ENCODE measurements at places on chromosomes 11 and 22. TPM values are rescaled to one million over a fixed set of nuclear protein-coding genes. Genes with fewer than 3 reads are reported as not detected.

The CBLIF gene
- not detected for total RNA-seq

The MAJIN gene
- not detected for total RNA-seq

The CDC45 gene
- 0.72 TPM for total RNA-seq

The RIBC2 gene
- total RNA-seq: 0.88 TPM

The TXN2 gene
- total RNA-seq: 18.6 TPM

The LAYN gene
- 81.8 TPM for total RNA-seq

The TRAPPC4 gene
- total RNA-seq: 42.3 TPM

The CKAP5 gene
- 56.5 TPM for total RNA-seq

- DNase-seq: no peak
These were observed 133.4 kb downstream of the EHF start for GRCh38 chr11:34754171-34754823.

DNA sequence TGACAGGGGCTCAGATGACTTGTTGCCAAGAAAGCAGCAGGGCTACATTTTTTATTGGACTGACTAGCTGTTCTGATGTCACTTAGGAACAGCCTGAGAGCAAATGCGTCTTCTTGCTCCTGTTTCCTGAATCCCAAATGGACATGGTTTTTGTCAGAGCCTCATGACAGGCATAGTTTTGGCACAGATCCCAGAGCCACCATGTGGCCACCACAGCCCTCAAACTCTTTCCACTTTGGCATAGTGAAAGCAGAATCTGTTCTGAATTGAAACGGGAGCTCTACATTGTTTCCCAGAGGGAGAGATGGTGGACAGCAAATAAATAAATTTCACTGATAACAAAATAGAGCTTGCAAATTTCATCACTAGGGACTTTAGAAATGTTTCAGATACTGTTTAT lies 222.2 kb downstream of the C11orf87 start:
- no peak for DNase-seq

DNA sequence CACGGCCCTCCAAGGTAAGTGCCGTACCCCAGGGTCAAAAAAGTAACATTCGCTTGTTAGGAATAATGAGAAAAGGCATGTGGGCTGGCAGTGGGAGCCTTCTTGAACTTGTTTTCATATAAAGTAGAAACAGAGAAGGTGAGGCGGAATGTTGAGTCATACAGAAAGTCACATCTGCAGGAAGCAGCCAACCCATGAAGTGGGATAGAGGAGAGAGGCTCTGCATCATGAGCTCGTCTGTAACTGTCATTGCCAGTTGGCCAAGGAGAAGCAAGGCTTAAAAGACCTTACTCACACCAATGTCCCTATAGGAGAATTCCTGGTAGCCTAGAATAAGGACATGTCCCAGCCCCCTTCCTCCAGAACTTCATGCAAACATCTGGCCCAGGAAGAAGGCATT lies 253.3 kb downstream of the BUD13 start:
- no peak for DNase-seq

- DNase-seq: no peak
These were observed 69.7 kb upstream of the GRK3 start for GRCh38 chr22:25494774-25495173.

- peak; percentile 80 for DNase-seq
These were observed 27.3 kb downstream of the SYT7 start for GRCh38 chr11:61553373-61554171.

GRCh38 chr11:69156673-69157155 lies 979 bp downstream of the SMIM38 start:
- no peak for DNase-seq

DNA sequence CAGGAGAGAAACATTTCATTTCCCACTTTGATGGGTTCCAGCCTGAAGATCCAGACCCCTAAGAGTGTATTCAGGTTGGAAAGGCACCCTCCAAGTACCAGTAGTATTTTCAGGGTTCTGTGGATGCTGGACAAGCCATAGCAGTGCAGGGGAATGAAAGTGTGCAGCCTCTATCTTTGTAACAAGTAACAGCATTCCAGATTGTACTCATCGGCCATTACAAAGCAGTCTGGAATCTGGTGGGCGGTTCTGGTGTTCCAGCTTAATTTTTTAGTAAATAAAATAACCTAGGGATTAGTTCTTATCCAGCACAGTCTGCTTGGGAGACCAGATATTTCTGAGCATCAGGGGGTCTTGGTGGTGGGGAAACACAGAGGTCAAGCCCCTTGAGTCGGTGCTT lies 22.6 kb downstream of the APLNR start:
- no peak for DNase-seq

DNA sequence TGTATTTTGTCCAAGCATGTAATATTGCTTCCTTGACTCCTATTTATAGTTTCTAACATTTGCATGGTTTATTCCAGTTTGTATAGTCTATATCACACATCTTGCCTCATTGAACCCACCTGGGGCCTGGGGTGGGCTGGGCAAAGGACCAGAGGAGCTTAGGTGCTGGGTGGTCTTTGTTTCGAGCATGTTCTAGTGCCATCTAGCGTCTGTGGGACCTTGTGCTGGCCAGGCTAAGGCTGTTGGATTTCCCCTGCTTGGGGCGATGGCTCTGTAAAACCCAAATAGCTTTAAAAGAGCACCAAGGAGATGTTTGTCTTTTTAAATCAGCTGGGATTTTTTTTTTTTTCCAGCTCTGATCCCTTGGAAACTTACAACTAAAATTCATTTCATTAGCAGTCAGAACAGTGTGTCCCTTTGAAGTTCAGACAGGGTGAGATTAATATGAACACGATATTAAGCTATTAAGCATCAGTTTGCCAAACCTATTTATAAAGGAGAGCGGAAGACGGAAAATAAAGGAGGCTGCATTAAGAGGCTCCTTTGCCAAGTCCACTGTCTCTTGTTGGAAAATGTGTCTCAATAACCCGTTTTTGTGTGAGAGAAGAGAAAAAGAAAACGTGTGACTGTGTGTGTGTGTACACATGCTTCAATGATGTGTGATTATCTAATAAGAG lies 157.4 kb downstream of the COMMD9 start:
- DNase-seq: no peak

DNA sequence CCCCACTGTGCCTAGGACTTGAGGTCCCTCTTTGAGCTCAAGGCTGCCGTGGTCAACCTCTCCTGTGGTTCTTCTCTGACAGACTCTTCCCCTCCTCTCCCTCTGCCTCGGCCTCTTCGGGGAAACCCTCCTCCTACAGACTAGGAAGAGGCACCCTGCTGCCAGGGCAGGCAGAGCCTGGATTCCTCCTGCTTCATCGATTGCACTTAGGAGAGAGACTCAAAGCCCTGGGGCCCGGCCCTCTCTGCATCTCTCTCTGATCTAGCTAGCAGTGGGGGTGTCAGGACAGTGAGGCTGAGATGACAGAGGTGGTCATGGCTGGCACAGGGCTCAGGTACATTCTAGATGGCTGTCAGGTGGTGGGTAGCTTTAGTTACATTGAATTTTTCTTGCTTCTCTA lies 63.6 kb upstream of the EMID1 start:
- DNase-seq: no peak

DNA sequence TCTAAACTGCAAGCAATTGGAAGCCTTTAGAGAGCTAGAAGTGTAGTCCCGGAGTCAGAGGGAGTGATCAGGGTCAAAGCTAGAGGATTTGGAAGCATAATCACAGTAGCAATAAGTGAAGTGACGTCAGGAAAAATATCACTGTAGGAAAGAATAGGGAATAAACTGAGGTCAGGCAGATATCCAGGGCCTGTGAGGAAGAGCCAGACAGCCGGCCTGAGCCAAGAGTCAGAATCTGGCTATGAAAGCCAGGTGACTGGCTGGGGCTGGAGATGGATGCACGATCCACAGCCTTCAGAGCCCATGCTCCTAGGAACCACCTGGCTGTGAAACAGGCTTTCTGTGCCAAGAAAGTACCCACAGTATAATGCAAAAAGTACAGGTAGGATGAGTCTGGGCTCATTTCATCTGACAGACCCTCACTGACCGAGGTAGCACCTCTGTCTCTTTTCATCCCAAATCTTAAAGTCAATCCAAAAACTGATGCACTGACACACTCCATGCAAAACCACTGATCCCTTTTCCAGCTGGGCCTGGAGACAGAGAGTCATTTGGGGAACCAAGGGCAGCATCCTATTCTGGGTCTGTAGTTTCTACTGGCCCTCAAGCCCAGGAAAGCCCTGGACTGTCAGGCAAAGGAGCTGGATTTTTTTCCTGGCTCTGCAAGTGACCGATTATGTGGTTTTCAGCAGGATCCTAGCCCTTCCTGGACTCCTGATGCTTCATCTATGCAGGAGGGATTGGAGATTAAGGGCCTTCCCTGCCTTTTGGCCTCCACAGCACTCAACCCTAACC lies 21.3 kb downstream of the TRIM66 start:
- DNase-seq: no peak

GRCh38 chr11:46278387-46279125 lies 1.1 kb downstream of the CREB3L1 start:
- peak; percentile 97 for DNase-seq

Data from osteoblast (primary cell).